ENCODE measurements at places on chromosomes 11 and 22.

- peaks cover 13% of the 10 kb centered on the region for H3K27me3 ChIP-seq
- no peaks in the 10 kb centered on the region for H3K36me3 ChIP-seq
- no peak for ATAC-seq
- H3K27ac ChIP-seq, result no peak overlapping the region
Measured at GRCh38 chr11:22466809-22467208, 128.6 kb downstream of the SLC17A6 start.

DNA sequence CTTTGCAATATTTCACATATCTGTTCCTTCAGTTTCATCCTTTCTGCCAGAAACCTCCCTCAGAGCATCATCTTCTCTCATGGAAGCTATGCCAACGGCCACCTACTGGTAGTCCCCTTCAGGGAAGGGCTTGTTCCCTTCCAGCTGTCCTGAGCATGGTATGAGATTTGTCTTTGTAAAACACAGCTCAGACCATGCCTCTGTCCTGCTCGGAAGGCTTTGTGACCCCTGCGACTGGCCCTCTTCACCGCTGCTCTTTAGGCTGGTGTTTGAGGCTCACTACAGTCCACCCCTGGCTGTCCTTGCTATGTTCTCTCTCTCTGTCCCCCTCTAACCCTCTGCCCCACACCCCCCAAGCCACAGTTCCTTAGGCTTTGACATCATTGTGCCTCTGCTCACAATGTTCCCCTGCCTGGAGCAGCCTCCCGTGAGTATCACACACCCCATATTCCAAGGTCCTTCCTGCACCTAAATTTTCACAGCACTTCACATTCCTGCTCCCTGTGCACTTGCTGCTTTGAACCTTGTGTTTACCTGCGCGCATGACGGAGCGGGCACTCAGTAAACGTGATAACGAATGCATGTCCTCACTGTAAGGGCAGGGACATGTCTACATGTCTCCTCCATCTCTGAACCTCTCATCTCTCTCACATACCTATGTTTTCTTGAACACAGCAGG is 24.0 kb upstream of the ACER3 start:
- peaks cover 24% of the 10 kb centered on the region for H3K27me3 ChIP-seq
- no peak overlapping the region for H3K27ac ChIP-seq

- ATAC-seq, result no peak
- H3K4me3 ChIP-seq, result no peak overlapping the region
- H3K27me3 ChIP-seq, result no peaks in the 10 kb centered on the region
Measured at GRCh38 chr22:19841641-19842392, 12.9 kb downstream of the GNB1L start.

- peak; percentile 30 for ATAC-seq
- H3K36me3 ChIP-seq, result peaks cover 4% of the 10 kb centered on the region
- H3K4me1 ChIP-seq, result peaks cover 21% of the 10 kb centered on the region
- peak overlapping the region; percentile 94 for H3K27ac ChIP-seq
Measured at GRCh38 chr11:65381716-65382032, 772 bp downstream of the SLC25A45 start.

DNA sequence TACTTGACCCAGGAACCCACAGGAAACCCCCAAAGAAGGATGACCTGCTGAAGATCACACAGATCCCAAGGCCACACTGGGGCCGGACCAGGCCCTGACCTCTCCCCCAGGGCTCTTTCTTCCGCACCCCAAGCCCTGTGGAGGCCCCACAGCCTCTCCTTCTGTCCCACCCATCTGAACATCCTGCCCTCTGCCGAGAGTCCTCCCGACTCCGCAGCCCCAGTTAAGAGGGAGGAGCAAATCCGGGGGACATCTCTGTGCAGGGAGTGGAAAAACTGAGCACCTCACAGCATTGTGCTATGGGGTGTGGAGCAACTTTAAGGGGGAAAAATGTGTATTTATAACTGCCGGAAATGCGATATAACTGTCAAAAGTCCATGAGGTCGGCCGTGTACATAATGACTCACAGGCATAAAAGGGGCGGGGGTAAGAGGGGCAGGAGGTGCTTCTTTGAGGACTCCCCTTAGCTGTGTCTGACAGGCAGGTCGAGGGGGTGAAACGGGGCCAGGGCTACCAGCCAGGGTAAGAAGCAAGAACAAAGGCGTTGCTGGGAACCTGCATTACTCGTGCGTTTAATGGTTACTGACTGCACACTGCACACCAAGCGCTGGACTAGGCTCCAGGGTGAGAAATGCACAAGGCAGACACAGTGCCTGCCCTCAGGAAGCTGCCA is 57.2 kb downstream of the WNT11 start:
- H3K4me3 ChIP-seq, result no peak overlapping the region
- H3K4me1 ChIP-seq, result peaks cover 18% of the 10 kb centered on the region

DNA sequence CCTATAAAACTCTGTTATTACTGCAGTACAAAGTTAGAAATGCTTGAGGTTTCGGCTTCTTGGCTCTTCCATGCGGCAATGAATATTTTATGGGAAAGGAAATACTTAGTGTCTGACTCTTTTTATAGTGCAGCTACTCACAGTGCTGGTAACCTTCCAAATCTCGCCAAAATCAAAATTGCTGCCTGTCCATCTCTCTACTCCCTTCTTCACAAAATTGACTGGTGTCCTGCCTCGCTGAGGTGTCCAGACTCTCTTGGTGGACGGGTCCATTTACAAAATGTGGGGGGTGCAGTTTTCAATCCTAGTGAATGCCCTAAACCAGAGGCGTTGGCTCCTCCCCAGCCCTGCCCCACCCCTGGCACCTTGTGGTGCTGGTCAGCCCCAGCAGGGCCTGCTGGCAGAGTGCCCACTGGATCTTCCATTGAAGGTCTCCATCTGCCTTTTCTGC is 73.5 kb downstream of the ZBTB16 start:
- H3K4me1 ChIP-seq, result peaks cover 21% of the 10 kb centered on the region
- no peak overlapping the region for H3K4me3 ChIP-seq
- no peaks in the 10 kb centered on the region for H3K27me3 ChIP-seq
- no peak for ATAC-seq
- H3K27ac ChIP-seq, result no peak overlapping the region

GRCh38 chr11:12275818-12276217 is 101.6 kb upstream of the PARVA start:
- no peak overlapping the region for H3K27ac ChIP-seq
- no peak for ATAC-seq
- no peaks in the 10 kb centered on the region for H3K27me3 ChIP-seq
- no peak overlapping the region for H3K4me3 ChIP-seq
- H3K4me1 ChIP-seq, result peaks cover 5% of the 10 kb centered on the region

GRCh38 chr22:29517215-29517908 is 36.2 kb downstream of the THOC5 start:
- H3K27me3 ChIP-seq, result no peaks in the 10 kb centered on the region
- no peak overlapping the region for H3K27ac ChIP-seq
- ATAC-seq, result no peak
- H3K4me3 ChIP-seq, result no peak overlapping the region

DNA sequence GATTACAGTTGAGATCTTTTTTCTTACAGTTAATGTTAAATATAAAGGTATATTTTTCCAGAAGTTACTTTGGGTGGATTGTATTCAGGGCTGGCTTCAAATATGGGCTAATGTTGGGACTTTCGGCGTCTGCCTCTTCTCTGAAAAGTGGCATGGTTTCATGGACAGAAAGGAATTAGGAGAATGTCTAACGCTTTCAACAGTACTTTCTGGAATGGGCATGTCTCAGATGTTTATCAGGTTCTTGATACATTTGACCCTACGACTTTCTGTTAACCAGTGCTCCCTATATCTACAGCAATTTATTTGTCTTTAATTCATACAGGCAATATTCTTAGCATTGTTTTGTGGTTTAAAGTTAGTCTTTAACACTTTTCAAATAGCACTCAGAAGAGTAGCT is 33.7 kb downstream of the ZC3H12C start:
- peaks cover 16% of the 10 kb centered on the region for H3K27me3 ChIP-seq
- ATAC-seq, result no peak
- no peak overlapping the region for H3K4me3 ChIP-seq
- H3K36me3 ChIP-seq, result no peaks in the 10 kb centered on the region

DNA sequence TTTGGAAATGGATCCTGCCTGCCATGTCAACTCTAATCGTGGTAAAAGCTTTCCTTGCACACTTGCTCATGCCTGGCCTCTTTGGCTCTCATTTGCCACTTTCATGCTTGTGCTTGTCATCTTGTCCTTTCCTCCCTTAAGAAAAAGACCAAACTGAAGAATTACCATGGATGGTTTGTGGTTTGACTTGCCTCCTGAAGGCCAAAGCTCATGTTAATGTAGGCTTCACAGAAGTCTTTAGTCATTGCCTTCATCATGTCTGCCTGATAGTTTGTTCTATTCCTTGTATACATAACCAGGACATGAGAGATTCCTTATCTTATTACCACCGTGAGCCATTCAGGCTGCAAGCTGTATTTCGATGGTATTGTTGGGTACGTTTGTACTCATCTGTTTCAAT is 17.3 kb downstream of the TEAD1 start:
- peaks cover 8% of the 10 kb centered on the region for H3K4me1 ChIP-seq
- H3K36me3 ChIP-seq, result no peaks in the 10 kb centered on the region
- no peak for ATAC-seq
- no peak overlapping the region for H3K27ac ChIP-seq
- H3K4me3 ChIP-seq, result no peak overlapping the region

DNA sequence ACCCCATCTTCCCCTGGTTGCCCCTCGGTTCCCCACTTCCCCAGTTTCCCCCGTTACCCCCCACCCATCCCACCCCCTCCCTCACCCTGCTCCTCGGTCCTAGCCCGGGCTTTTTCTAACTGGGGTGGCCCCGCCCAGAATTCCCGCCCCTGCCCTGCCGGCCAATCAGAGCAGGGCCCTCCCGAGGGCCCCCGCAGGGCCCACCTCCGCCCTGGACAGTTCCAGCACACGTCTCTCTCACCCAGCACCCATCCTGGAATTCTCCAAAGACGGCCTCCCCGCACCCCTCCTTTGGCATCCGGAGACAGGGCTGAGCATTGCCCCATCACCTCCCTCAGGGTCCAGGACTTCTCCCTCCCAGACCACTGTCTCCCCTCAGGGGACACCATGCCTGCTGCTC is at the start of gene H19:
Gene H19, minus strand, starts transcription at position 88 of the 400 bp plus-strand sequence.
- ATAC-seq, result no peak
- H3K36me3 ChIP-seq, result no peaks in the 10 kb centered on the region
- H3K27ac ChIP-seq, result no peak within 1 kb of the TSS
- no peaks in the 10 kb centered on the region for H3K27me3 ChIP-seq

- H3K27ac ChIP-seq, result no peak overlapping the region
- H3K4me1 ChIP-seq, result no peaks in the 10 kb centered on the region
- no peaks in the 10 kb centered on the region for H3K36me3 ChIP-seq
- H3K4me3 ChIP-seq, result no peak overlapping the region
- ATAC-seq, result no peak
Measured at GRCh38 chr11:126522152-126522551, 166.7 kb downstream of the ST3GAL4 start.

DNA sequence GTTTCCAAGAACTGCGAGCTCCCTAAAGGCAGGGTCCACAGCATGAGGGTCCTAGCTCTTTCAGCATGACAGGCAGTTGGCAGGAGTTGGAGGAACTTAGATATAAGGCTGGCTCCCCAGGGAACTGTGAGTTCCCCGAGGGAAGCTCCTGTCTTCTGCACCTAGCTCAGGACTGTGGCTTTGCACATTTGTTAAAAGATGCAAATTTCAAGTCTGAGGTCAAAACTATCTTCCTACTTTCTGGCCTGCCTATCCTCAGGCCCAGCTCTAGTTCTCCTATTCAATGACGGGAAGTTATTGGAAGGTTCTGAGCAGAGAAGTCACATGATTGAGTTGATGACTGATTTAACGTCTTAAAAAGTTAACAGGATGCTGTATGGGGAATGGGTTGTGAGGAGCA is 11.7 kb upstream of the UCP3 start:
- H3K4me3 ChIP-seq, result no peak overlapping the region
- H3K27ac ChIP-seq, result no peak overlapping the region
- no peaks in the 10 kb centered on the region for H3K27me3 ChIP-seq
- H3K36me3 ChIP-seq, result peaks cover 31% of the 10 kb centered on the region
- peaks cover 28% of the 10 kb centered on the region for H3K4me1 ChIP-seq
- peak; percentile 15 for ATAC-seq

Measured in activated T-helper 17 cell treated with anti-CD3 and anti-CD28 coated beads, Interleukin-2, amount 50 U/mL, for 72 hours (primary cell).